ENCODE measurements at places on chromosomes 7 and 10.

GRCh38 chr7:4707980-4708411 lies 25.9 kb downstream of the FOXK1 start:
- DNase-seq, result peak; percentile 12

DNA sequence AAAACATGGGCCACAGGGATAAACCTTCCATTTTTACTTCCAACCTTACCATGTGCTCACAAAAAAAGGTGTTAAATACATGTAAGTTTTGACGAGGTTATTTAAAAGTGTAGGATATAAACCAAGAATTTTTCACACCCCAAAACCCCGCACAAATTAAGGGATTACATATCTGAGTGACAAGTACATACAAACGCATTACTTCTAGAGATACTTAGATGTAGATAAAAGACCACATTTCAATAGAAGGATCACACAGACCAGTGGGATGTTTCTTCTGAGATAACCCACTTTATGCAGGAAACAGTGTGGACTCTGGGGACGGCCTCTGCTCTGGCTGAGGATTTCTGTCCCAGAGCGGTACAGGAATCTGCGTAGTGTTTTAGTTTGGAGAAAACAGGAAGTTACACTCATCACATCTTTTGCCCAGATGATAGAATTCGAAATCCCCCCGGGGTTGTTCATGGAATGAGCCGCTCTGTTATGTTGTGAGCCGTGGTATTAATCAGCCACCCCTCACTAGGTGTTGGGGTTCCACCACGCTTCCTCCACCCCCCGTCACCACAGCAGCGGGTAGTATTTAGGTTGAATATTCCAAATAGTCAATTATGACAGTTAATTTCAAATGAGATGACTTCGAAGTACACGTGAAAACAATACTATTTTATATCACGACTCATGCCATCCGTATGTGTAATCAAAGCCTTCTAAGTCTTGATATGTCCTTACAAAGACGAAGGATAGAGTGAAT lies 1.3 kb upstream of the CUL1 start:
- DNase-seq, result no peak

DNA sequence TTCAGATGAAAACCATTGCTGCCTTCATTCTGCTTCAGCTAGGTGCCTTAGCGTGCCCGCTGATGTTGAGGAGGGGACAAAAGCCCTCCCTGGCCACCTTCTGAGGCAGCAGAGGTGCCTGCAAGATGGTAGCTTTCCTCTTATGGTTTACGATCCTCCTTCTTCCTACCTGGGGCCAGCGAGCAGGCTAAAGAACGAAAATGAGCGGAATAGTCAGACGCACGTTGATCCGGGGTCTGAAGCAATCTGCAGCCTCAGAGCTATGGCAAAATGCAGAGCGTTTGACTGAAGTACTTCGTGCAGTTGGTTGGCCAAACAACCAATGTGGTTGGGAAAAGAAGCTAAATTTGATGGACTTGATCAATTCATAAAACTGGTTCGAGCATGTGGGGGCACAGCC lies 95.5 kb downstream of the GATA3 start:
- DNase-seq, result no peak

DNA sequence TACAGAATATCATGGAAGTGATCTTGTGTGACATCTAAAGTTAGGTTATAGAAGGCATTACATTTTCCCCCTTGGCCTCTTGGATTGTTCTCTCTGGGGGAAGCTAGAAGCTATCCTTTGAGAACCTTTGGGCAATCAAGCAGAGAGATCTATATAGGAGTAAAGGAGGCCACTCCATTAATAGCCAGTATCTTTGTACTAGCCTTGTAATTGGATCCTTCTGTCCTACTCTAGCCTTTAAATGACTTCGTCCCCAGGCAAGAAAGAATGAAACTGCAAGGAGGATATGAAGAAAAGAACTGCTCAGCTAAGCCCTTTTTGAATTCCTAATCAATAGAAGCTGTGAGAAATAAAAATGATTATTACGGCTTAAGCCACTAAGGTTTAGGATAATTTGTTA lies 230.9 kb downstream of the AGMO start:
- no peak for DNase-seq

DNA sequence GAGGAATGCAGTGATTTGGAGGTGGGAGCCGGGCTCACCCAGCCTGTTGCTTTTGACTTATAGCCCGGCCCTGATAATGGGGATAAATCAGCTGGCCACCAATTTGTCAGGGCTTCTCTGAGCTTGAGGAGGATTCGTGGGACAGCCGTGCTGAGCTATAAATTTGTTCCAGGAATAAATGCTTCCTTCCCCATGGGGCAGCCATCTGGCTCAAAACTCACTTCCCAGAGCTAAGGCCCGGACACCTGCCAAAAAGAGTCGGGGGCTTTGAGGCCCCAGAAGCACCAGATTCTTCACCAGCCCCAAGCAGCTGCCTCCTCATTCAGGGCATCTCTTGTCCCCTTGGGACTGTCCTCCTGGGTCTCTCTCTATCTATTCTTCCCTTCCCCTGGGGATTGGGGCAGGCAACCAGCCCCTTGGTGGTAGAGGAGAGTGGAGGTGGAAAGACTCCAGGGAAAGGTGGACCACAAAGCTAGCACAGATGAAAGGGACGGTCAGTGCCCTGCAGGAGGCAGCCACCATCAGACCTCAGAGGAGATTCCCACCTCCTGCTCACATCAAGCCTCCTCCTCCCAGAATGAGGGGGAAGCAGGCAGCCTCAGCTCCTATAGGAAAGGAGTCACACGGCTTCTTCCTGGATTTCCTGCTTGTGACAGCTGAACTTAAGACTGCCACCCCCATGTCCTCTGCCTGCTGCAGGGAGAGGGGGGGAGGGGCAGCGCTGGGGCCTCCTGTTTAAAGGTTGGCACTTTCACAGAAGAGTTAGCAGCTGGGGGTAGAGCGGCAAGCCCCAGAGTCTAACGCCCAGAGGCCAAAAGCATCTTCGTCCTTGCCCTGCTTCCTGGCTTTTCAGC lies 44.2 kb upstream of the LRRC4 start:
- no peak for DNase-seq

DNA sequence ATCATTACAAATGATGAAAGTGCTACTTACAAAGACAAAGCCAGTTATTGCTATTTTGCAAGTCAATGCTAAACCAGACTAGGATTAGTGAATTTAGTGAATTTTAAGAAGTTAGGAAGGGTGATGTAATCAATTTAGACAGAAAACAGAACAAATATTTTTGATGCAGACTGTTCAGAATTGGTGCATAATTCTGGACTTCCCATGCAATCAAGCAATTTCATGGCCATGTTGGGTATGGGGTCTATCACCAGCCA lies 85.4 kb downstream of the CH25H start:
- DNase-seq, result no peak

DNA sequence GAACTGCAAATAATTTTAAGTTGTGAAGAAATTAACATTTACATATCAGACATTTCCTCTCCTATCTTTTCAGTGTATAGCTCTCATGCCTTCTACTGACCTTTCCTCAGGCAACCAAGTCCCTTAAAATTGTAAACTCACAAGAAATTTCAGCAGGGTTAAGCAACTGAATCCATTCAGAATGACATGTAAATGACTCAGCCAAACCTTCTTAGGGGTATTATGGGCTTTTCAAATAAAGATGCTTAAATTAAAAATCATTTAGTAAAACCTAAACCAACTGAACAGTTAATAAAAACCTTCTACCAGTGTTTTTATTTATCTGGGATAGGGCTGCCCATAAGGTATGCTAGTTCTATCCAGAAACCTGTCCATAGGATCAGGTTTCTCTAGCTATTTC lies 20.7 kb downstream of the WAPL start:
- no peak for DNase-seq

DNA sequence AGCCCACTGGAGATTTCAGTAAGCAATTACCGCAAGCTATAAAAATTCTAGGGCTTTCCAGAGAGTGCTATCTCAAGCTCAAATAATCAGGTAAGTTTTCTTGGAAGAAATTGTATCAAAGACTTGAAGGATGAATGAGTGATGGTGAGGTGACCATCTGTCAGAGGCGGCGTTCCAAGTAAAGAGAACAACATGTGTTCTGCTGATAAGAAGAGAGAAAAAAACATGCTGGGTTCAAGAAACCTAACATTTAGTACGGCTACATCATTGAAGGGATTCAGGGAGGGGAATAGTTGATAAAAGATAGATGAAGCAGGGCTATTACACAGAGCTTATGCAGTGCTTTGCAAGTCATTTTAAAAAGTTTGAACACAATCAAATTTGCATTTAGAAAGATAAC lies 100.7 kb downstream of the GNAI1 start:
- DNase-seq, result no peak

DNA sequence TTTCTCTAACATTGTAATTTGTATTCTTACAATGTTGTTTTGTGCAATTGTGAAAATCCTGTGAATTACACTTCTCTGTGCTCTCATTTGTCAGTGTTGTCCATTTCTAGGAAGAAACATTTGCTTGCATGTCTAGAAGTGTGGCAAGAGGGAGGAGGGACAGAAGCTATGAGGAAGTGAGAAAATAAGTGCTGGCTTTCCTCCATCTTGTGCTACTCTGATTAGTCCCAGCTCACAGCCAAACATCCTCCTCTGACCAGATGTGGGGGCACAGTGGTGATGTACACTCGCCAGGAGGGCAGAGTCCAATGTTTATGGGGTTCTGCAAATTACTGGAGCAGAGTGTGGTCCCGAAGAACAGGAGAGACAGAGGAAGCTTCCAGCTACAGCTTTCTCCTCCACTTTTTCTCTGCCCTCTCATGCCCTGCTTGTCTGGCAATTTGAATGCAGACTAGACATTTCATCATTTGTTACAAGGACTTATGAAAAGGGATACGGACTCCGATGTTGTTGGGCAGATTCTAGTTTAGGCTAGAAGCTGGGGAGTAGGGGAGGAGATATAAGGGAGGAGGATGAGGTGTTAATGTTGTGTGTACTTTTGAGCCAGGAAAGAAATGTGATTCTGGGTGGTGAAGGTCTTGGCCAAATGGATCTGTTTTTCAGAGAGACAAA lies 131.0 kb upstream of the C1GALT1 start:
- no peak for DNase-seq

GRCh38 chr7:151372612-151373265 lies 31.1 kb downstream of the NUB1 start:
- no peak for DNase-seq

DNA sequence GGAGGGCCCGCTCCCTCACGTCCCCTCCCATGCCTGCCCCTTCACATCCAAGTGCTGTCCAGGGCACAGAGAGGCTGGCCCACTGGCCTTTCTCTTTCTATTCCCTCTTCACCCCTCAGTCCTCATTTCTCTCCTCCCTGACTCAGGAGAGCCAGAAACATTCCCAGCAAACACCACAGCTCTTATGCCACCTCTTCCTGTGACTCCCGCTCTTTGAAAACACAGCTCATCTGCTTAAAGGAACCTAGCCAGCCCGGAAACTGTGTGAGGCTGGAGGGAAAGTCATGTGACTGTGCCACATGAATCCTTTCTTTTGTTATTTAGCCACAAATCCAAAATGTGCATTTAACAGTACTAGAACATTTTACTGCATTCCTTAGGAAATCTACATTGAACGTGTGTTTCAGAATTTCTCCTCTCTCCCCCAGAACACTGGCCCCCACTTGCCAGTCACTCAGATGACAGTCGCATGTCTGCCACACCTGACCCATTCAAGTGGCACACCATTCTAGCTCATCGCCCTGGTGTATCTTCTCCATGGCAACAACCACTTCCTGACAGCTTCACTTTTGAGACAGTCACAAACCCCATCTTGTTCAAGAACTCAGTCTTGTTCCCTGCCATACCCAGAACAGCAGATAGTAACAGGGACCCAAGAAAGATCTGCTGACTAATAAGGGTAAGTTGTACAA lies 42.8 kb downstream of the GRB10 start:
- no peak for DNase-seq

DNA sequence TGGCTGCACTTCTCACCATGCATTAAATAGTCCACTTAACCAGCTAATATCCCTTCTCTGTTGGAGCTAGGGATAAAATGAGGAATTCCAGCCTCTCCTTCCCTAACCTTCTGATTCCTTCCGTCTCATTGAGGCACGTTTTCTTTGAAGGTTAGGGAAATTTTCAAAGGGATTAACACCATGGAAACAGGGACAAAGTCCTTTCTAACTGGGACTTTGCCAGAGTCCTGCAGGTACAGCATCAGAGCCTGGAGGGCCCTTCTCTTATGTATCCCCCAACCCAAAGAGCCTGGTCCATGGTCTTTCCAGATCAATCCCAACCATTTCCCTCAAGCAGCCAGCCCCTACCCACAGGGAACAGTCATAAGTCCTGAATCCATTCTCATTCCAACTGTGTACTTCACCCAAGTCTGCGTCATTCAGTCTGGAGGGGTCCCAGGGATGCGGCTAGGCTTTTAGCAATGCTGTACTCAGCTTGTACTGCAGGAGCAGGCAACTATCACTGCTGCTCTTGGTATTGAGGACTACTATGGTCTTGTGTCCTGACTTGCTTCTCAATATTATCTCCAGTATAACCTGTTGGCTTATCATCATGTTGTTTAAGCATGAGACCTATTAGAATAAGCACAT lies 34.6 kb upstream of the CROT start:
- DNase-seq, result no peak

GRCh38 chr7:84149573-84149972 lies 45.0 kb downstream of the SEMA3A start:
- DNase-seq, result no peak

DNA sequence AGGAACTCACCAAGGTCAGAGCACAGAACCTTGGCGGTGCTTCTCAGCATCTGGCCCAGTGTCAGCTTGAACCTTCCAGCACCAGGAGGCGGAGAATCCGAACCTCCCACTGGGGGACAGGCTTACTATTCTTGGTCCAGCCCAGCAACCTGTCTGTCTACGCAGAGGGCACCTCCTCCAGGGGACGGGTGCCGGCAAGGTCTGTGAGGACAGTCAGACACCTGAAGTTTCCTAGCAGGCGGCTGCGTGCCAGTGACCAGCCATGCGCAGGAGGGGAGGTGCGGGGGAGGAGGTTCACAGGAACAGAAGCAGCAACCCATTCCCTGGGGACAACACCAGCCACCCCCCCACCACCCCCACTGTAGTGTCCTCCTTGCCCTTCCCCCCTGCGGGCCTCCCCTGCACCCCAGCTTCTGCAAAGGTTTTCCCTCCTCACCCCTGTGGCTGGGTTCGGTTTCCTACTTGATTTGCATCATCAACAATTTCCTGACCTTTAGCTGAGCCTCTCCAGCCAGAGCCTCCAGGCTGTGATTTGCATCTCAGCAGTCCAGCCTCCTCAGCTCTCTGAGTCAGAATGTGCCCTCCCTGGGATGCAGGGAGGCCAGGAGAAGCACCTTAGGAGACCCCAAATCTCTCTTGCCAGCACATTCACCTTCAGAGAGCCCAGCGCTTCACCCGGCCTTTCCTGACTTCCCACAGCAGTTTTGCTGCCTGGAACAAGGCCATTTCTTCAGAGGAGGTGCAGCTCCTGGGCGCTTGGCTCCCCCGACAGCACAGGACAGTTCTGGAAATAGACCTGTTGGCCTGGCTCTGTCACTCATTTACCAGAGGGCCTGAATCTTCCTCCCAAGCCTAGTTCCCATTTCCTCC lies 107.5 kb upstream of the NPS start:
- DNase-seq, result no peak
